Tibial nerve (tissue), 4 donors: ENCODE measurements at places on chromosomes 3 and 15.

GRCh38 chr15:44545913-44546802 lies 9.2 kb downstream of the EIF3J start:
- no peaks in the 10 kb centered on the region for H3K27me3 ChIP-seq
- no peaks in the 10 kb centered on the region for H3K36me3 ChIP-seq

DNA sequence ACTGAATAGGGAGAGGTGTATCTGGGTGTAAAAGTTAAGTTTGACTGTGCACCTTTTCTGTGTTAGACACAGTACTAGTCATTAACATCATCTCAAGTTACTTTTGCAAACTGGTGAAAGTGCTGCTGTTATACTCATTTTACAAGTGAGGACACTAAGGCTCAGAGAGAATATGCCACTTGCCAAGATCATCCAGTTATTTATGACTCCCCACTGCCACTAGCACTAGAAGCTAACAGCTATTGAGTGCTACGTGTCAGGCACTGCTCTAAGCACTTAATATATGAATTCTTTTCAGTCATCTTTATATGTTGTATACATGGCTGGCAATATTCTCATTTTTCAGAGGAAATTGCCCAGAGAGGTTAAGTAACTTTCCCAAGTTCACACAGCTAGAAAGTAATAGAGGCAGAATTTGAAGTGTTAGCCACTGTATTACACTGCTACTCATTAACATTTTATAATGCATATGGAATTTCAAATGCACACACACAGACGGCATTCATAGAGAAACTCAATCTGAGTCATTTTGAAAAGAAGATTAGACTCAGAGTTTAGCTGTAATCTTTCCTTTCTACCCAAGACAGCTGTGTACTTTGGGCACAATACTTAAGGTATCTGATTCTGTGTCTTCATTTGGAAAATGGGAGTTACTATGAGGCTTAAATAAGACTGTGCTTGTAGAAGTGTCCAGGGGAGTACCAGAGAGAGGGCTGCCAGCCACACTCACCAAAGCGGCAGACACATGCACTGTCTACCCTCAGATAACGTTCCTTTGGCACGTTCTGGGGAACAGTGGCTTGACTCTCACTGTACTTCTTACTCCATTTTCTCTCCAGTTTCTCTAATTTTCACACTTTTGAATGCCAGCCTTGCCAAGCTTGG lies 1.3 kb upstream of the MASP1 start:
- no peak for DNase-seq
- H3K4me3 ChIP-seq = no peak overlapping the region
- no peaks in the 10 kb centered on the region for H3K36me3 ChIP-seq
- no peaks in the 10 kb centered on the region for H3K27me3 ChIP-seq
- H3K27ac ChIP-seq = no peak overlapping the region
- H3K4me1 ChIP-seq = no peaks in the 10 kb centered on the region

GRCh38 chr15:52255008-52255407 lies 40.6 kb downstream of the MYO5C start:
- no peak for DNase-seq
- H3K27ac ChIP-seq = no peak overlapping the region
- peaks cover 8% of the 10 kb centered on the region for H3K4me1 ChIP-seq
- H3K4me3 ChIP-seq = no peak overlapping the region
- H3K36me3 ChIP-seq = no peaks in the 10 kb centered on the region
- no peaks in the 10 kb centered on the region for H3K27me3 ChIP-seq

DNA sequence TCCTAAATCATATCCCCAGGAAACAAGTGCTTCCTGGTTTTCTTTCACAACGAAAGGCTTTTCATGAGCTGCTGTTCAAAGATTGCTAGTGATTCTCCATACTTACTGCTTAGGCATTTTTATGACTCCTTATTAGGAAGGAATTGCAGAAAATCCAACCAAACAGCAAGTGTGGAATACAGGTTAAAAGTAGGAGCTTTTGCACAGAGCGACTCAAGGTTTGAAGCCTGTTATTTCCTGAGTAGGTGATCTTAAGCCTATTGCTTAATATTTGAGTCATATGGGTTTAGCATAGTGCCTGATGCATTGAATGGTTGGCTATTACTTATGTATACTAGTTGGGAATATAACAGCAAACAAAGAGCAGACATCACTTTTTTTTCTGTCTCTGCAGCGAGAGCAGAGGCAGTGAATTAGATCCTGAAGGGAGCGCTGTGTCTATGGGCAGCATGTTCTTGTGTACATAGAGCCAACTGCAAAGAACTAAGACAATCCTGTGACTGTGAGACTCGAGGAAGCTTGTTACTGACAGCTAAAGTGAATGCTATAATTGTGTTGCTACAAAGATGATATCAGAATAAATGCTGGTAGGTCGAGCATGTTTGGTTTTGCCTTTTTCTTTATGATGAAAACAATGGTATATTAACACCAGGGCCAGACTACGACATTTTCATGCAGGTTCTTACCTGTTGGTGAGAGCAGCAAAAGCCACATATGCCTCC lies 6.3 kb downstream of the TM4SF1 start:
- no peak overlapping the region for H3K4me3 ChIP-seq
- H3K4me1 ChIP-seq = peaks cover 12% of the 10 kb centered on the region
- H3K36me3 ChIP-seq = no peaks in the 10 kb centered on the region
- no peaks in the 10 kb centered on the region for H3K27me3 ChIP-seq
- peak overlapping the region; percentile 36 for H3K27ac ChIP-seq

DNA sequence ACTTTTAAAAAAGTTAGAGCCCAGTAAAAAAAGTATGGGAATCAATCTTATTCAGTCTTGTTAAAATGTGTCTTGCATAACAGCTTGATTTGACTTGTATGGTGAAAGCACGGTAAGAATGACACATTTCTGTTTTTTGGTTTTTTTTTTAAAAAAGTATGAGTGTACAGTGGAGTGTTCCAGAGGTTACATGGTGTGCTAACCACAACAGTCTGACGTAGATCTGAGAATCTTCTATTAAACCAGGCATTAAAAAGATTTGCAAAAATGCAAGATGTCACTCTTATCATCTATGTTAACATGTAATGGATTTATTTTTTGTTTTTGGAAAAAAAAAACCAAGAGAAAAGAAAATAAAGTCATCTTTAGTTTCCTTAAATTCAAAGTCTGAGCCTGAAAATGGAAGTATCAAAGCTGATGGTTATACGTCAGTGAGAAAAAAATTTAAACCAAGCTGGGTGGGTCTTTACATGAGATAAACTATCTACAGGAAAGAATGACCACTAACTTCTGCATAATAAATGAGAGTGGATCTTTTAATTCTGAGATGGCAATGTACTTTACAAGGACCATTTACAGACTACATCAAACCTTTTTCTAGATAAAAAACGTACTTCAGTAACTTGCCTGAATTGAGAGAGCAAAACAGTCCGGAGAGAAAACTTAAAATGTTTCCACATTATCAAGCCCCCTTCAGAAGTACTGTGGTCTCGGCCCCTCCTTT lies 1.6 kb downstream of the GABPB1 start:
- H3K4me1 ChIP-seq = peaks cover 47% of the 10 kb centered on the region
- peaks cover 5% of the 10 kb centered on the region for H3K36me3 ChIP-seq
- no peaks in the 10 kb centered on the region for H3K27me3 ChIP-seq
- no peak for DNase-seq
- H3K4me3 ChIP-seq = peak overlapping the region; percentile 83

DNA sequence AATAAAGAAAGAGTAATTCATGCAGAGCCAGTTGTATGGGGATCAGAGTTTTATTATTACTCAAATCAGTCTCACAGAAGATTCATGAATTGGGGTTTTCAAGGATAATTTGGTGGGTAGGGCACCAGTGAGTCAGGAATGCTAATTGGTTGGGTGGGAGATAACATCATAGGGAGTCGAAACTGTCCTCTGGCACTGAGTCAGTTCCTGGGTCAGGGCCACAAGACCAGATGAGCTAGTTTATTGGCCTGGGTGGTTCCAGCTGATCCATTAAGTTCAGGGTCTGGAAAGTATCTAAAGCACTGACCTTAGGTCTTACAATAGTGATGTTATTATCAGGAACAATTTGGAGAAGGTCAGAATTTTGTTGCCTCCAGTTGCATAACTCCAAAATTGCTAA lies 998.6 kb upstream of the EPHA6 start:
- H3K4me1 ChIP-seq = no peaks in the 10 kb centered on the region
- H3K36me3 ChIP-seq = no peaks in the 10 kb centered on the region
- DNase-seq = no peak
- H3K27me3 ChIP-seq = no peaks in the 10 kb centered on the region

DNA sequence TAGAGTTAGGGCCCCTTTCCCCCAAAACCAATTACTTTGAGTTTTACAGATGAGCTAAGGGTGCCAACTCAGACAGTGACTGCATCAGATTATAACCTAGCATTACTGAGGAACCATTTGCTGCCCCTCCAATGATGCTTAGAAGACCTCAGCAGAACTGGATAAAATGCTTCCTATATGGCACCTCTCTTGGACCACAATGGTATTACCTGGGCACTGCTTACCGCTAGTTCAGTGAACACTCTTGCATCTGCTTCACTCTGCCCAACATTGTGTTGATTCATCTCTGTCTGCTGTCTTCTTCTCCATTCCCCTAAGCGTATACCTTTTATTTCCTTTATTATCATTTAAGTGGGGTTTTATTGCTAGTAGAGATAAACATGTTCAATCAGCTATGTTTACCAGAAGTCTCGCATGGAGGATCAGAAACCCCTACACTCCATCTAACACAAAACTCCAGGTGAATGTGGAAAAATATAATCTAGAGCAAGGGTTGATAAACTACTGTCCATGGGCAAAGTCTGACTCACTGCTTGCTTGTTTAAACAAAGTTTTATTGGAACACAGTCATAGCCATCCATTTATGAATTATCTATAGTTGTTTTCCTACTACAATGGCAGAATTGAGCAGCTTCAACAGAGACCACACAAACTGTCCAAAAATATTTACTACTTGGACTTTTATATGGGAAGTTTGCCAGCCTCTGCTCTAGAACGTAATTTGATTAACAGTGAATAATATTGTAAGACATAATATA lies 100.2 kb upstream of the PTX3 start:
- no peak for DNase-seq
- no peak overlapping the region for H3K4me3 ChIP-seq
- H3K27ac ChIP-seq = peak overlapping the region; percentile 66

GRCh38 chr15:69143756-69144436 lies 16.5 kb upstream of the GLCE start:
- H3K4me1 ChIP-seq = no peaks in the 10 kb centered on the region
- no peak overlapping the region for H3K27ac ChIP-seq
- DNase-seq = no peak
- H3K4me3 ChIP-seq = no peak overlapping the region
- no peaks in the 10 kb centered on the region for H3K27me3 ChIP-seq

DNA sequence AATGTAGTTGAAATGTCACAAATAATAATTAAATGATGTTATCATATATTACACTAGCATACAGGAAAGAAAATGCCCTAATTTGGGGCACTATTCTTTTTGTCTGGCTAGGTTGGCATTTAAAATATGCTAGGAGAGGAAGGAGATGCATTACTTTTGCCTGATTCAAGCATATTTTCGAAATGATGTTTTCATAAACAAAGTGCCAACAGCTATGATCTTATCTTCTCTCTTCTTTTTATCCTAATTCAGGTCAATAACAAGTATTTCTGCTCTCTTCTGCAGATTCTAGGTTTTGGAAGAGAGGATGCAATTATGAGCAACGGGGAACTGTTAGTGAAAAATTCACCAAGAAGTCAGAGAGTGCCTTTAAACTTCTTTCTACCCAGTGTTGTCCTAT lies 55.8 kb upstream of the NR2F2 start:
- H3K4me3 ChIP-seq = no peak overlapping the region
- no peaks in the 10 kb centered on the region for H3K27me3 ChIP-seq
- H3K36me3 ChIP-seq = no peaks in the 10 kb centered on the region
- no peak for DNase-seq
- H3K27ac ChIP-seq = no peak overlapping the region
- no peaks in the 10 kb centered on the region for H3K4me1 ChIP-seq

- no peaks in the 10 kb centered on the region for H3K27me3 ChIP-seq
- H3K27ac ChIP-seq = no peak overlapping the region
These were observed 96.7 kb downstream of the ADCY5 start for GRCh38 chr3:123352134-123352554.

DNA sequence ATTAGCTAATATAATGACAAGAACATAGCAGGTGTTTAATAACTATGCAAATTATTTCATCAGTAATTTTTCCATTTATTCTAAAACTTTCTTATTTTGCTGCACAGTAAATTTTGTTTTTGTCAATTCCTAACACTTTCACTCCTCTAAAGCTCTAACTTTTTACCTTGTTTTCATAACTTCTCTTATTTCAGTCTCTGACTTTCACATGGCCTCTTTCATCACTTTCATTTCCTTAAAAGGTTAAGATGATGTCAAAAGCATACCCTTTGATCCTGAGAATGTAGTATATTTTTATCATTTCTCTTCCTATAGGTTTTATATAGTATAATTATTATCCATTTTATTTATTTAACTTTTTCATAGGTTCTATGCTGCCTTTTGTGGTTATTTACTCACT lies 1325.8 kb upstream of the ALCAM start:
- no peaks in the 10 kb centered on the region for H3K27me3 ChIP-seq
- H3K36me3 ChIP-seq = no peaks in the 10 kb centered on the region
- no peak overlapping the region for H3K27ac ChIP-seq
- no peak for DNase-seq
- H3K4me3 ChIP-seq = no peak overlapping the region

GRCh38 chr3:176120507-176120906 lies 1076.8 kb downstream of the TBL1XR1 start:
- H3K27me3 ChIP-seq = no peaks in the 10 kb centered on the region
- H3K4me1 ChIP-seq = no peaks in the 10 kb centered on the region
- H3K27ac ChIP-seq = no peak overlapping the region
- no peak for DNase-seq

- no peaks in the 10 kb centered on the region for H3K27me3 ChIP-seq
- no peaks in the 10 kb centered on the region for H3K4me1 ChIP-seq
- no peak for DNase-seq
- H3K27ac ChIP-seq = no peak overlapping the region
- no peaks in the 10 kb centered on the region for H3K36me3 ChIP-seq
- H3K4me3 ChIP-seq = no peak overlapping the region
These were observed 369.1 kb downstream of the TBC1D5 start for GRCh38 chr3:17373304-17373703.

DNA sequence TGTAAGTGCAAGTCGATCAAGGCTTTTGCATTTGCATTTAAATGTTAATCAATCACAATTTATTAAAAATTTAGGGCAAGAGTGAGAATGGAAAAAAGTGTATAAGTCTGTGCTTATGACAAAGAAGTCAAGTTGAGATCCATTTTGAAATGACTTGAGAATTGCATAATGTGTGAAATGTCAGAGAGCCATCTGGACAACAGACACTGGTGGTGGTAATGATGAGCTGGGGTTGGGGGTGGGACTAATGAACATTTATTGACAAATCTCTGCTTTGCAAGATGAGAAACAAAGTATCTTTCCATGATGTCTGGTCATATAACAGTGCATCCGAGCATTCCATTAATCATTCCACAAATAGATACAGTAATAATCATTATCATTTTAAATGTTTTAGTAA lies 89.4 kb upstream of the ZBTB20 start:
- no peaks in the 10 kb centered on the region for H3K36me3 ChIP-seq
- no peak overlapping the region for H3K27ac ChIP-seq

GRCh38 chr3:160486459-160486869 lies 36.9 kb upstream of the TRIM59 start:
- H3K27ac ChIP-seq = no peak overlapping the region
- H3K4me1 ChIP-seq = no peaks in the 10 kb centered on the region
- DNase-seq = no peak

GRCh38 chr15:79164465-79164864 lies 73.9 kb upstream of the RASGRF1 start:
- H3K36me3 ChIP-seq = no peaks in the 10 kb centered on the region
- H3K27me3 ChIP-seq = no peaks in the 10 kb centered on the region
- DNase-seq = no peak
- no peak overlapping the region for H3K4me3 ChIP-seq
- no peak overlapping the region for H3K27ac ChIP-seq

- no peak overlapping the region for H3K4me3 ChIP-seq
- no peak for DNase-seq
- H3K4me1 ChIP-seq = no peaks in the 10 kb centered on the region
- H3K27me3 ChIP-seq = no peaks in the 10 kb centered on the region
These were observed 90.3 kb upstream of the PRR23E start for GRCh38 chr3:127102587-127102986.
